Activated T-helper 1 cell treated with anti-CD3 and anti-CD28 coated beads, Interleukin-2, amount 50 U/mL, for 16 hours (primary cell): ENCODE measurements at places on chromosomes 11 and 22.

DNA sequence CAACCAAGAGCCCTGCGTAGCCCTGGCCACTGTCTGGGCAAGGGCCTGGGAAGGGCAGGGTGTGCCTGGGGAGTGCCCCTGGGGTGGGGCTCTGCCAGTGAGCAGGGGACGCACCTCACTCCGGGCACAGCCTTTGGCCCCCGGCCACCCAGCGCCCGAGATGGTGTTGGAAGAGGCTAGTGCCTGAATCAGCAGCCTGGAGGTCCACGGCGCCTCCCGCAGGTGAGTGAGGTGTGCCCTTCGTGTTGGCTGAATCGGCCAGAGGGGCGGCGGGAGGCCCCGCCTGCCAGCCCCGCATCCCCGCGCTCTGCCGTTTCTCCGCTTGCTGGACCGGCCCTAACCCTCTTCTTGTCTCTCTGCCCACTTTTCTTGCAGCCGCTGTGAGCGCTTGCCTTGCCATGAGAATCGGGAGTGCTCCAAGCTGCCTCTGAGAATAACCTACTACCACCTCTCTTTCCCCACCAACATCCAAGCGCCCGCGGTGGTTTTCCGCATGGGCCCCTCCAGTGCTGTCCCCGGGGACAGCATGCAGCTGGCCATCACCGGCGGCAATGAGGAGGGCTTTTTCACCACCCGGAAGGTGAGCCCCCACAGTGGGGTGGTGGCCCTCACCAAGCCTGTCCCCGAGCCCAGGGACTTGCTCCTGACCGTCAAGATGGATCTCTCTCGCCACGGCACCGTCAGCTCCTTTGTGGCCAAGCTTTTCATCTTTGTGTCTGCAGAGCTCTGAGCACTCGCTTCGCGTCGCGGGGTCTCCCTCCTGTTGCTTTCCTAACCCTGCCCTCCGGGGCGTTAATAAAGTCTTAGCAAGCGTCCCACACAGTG, 60.1 kb downstream of the FBLN1 start:
- no peak for DNase-seq

- DNase-seq, result no peak
Observed at GRCh38 chr11:42958635-42959034, 353.2 kb upstream of the API5 start.

DNA sequence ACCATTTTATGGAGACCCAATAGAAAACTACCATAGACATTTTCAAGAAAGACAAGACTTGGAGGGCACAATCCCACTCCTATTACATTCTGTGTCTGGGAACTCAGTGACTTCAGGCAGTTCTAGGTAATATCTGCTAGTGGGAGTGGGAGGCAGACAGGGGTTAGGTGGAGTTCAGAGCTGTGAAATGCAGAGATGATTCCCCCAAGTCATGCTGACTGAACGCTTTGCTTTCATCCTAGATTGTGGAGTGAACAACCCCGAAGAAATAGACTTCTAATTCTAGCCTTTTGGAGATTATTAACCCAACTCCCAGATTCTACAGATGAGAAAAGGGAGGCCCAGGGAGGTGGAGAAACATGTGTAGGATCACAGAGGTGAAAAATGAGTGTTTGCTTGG, 437.8 kb upstream of the CADM1 start:
- DNase-seq, result no peak

DNA sequence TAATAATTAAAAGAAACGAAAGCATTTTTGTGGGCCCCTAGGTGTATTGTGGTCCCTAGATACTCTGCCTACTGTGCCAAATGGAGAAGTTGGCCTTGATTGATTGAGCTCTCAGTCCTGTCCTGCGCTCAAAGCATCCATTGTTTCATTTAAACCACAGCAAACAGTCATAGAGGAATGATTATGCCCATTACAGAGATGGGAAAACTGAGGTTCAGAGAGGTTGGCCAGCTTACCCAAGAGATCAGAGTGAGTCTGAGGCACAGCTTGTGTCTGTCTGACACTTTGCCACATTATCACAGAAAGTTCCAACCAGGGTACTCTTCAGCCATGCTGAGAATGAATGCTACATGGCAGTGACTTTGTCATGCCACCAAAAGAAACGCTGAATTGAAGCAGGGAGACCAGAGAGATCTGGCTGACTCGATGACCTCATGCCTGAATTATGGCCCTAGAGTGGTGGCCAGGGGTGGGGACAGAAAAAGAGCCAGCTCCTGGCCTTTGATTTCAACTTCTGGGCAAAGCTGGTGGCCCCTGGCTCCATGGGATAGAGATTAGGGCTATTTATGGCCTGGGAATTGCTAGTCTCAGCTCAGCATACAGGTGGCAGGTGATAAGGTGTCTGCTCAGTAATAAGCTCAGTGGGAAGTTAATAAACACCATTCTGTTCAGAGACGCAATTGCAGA, 180.5 kb downstream of the MIAT start:
- DNase-seq, result no peak

DNA sequence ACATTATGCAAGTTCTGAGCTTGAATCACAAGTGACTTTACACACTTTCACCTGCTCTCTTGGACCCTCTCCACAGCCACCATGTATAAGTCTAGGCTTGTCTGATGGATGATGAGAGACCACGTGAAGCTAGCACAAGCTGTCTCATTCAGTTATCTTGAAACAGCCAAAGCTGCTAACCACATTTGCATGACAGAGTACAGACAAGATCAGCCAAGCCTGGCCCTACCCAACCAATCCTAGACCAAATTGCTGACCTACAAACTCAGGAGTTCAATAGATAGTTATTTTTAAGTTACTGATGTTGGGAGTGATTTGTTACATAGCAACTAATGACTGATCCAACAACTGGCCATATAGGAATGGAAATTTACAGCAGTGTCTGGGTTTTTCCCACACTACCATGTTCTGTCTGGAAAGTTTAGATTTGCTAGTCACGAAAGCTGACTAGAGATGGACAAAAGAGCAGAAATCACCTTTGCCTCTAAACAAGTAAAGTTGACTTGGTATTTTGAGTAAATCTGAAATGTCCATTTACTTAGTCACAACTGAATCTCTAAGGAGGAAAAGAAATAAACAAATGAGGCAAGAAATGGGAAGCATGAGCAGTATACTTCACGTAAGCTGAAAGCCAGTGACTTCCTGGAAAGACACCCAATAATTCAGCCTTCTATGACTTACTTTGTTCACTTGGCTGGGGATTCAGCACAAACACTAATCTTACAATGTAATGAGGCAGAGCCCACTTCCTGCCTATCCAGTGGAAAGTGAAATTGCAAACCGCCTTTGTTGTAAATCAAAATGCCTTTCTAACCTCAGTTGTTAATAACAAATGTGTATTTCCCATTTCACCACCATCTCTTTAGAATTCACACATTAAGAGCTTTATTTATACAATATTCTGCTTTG, 101.7 kb downstream of the FAM181B start:
- no peak for DNase-seq

DNA sequence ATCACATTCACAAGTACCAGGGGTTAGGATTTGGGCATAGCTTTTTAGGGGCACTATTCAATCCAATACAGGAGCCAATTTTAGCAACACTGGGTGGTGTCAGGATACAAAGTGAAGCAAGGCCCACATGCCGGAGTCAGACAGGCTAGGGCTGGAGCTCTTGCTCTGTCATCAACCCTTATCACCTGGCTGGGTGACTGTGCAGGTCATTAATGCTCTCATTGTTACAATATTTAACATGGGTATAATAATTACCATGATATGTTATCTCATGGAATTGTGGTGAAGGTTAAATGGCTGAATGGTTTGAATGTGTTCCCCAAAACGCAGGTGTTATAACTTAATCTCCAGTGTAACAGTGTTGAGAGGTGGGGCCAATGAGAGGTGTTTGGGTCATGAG, 143.3 kb upstream of the THY1 start:
- DNase-seq, result no peak

DNA sequence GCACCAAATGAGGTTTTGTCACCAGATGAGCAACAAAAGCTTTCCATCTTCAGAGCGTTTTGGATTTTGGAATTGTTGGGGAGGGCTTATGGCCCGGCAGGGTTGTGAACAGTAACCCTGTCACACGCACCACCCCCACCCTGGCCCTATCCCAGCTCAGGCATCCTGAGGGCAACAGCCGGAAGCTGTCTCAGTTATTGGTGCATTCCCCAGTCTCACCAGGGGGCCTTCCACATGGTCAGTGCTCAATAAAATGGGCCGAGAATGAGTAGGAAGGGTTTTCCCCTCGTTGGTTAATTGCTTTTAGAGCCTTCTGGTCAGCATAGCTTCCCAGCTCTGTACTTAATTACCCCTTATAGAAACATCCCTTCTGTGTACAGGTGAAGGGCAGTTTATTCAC, 46.0 kb downstream of the LRP5 start:
- no peak for DNase-seq

DNA sequence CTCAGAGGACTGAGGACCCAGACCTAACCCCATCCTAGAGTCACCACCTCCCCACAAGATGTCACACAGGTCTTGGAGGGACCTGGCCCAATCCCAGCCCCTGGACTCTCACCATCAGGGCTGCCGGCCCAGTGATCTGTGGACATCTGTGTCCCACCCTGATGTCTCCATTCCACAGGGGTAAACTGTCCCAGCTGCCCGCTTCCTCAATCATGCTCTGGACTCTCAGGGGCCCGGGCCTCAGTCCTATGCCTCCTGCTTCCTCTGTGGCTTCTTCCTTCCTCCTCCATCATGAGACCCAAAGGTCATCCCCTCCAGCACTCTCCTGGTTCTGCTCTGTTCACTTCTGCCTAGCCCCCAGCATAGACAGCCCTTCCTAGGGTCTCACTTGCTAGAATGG, 32.2 kb downstream of the ARAP1 start:
- no peak for DNase-seq

DNA sequence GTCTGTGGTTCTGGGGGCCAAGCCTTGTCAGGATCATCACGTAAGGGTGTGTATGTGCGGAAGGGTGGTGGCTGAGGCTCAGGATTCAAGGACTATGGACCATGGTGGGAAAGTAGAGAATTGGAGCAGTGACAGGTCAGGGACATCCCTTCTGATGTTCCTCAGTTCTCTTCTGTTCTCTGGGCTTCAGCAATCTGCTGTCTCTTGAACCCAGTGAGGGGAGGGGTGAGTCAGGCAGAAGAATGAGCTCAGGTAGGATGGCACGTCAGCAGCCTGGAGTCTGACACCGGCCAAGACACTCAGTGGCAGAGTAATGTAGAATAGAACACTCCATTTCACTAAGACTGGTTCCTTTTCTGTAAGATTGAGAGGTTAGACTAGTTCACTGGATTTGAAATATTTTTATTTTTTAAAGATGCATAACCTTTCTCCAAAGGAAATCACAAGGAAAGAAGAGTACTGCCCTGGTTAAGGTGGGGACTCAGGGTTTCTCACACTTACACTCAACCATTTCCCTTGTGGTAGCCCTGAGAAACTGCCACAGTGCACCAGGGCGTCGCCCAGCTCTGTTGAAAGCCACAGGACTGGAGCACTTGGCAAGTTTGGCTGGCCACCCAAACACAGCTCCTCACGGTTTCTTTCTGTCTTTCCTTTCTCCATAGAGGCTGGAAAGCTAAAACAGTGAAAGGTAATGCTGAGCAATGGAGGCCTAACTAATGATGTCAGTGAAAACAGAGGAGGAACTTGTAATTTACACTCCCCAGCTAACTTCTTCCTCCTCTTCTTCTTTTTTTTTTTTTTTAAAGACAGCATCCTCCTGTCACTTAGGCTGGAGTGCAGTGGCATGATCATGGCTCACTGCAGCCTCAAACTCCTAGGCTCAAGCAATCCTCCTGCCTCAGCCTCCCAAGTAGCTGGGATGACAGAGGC, 23.1 kb upstream of the MICAL2 start:
- no peak for DNase-seq

- DNase-seq, result no peak
Observed at GRCh38 chr11:11117730-11118129, 235.3 kb downstream of the CSNK2A3 start.

GRCh38 chr11:62666259-62666926, 1.3 kb downstream of the CSKMT start:
- DNase-seq, result no peak

DNA sequence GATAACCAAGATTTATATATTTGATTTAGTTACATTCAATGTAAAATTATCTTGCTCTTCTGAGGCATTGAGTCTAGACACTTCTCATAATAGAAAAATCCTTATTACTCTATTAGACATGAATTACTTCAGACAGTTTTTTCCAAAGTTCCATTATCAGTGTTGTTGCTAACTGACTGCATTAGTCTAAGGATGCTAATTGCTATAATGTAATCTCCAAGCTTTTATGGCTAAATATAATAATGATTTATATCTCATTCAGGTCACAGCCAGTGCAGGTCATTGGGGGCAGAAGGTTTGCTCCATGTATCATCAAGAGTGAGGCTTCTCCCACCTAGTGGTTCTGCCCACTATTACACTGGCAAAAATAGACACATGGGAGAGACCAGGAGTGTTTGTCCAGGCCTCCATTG, 377.2 kb upstream of the DDI1 start:
- DNase-seq, result no peak

- DNase-seq, result no peak
Observed at GRCh38 chr22:50173311-50173982, 2.9 kb downstream of the PANX2 start.

GRCh38 chr11:76807206-76807875, 24.2 kb downstream of the TSKU start:
- peak; percentile 32 for DNase-seq

DNA sequence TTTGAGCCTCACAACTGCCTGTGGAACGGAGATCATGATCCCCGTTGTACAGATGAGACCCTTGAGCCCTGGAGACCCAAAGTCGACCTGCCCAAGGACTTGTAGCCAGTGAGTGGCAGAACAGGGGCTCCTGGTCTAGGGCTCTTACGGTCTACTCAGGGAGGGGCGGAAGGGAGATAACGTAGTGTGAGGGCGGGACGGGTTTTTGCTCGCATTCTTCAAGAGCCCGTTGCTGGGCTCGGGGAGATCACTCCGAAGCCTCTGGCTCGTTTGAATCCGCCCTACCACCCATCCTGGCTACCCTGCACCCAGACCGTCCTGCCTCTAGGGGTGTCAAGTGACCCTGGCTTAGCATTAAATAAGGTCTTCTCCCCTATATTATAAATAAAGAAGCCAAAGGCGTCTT, 639 bp downstream of the CRY2 start:
- DNase-seq, result no peak

DNA sequence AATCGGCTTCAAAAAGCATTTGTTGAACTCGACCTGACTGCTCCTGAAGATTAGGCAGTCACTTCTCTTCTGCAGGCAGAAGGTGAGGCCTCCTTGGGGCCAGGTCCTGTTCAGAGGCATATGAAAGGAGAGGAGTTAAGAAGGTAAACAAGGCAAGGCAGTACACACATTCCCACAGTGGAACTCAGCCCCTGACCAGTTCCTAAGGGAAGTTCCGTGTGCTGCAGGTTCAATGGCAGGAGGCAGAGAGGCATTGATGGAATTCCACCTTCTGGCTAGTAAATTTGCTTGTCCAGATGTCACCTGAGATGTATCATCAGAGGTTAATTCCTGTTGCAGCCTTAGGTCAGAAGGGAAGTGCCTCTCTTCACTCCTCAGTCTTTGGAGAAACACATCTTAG, 337.0 kb upstream of the MTNR1B start:
- DNase-seq, result no peak

GRCh38 chr11:15918212-15918611, 438.1 kb downstream of the SOX6 start:
- DNase-seq, result no peak

GRCh38 chr11:69791276-69792180, 16.4 kb upstream of the FGF4 start:
- DNase-seq, result no peak
